Hindlimb muscle (tissue), 1 donor: ENCODE measurements at places on chromosomes 1 and 21.

DNA sequence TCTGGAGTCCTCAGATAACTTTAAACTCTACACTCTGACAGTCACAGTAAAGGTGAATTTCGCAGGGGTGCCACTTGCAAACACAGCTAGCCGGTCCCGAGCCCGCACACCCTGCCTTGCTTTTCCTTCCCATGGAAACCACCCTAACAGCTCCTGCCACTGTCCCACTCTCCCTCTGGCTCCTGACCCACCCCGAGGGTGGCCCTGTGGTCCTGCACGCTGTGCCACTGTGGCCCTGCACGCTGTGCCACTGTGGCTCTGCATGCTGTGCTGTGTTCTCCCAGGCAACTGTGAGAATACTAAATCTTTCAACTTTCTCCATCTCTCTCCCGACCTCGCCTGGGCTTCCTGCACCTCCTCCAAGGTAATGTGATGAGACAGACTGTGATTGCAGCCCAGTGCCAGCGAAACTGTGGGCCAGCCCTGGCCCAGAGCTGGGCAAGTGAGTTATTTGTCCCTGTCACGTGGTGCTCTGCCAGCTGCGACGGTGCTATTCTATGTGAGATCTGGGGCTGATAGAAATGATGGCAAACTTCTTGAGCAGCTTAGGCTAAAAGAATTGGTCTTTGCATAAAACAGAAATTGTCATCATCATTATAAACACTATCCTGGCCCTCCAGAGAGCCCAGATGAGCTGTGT, 63.4 kb upstream of the TARBP1 start:
- no peak for DNase-seq

- no peak for DNase-seq
These were observed 51.1 kb downstream of the DOP1B start for GRCh38 chr21:36207577-36208320.

- no peak for DNase-seq
These were observed 55.7 kb upstream of the EPHA8 start for GRCh38 chr1:22507587-22507986.

DNA sequence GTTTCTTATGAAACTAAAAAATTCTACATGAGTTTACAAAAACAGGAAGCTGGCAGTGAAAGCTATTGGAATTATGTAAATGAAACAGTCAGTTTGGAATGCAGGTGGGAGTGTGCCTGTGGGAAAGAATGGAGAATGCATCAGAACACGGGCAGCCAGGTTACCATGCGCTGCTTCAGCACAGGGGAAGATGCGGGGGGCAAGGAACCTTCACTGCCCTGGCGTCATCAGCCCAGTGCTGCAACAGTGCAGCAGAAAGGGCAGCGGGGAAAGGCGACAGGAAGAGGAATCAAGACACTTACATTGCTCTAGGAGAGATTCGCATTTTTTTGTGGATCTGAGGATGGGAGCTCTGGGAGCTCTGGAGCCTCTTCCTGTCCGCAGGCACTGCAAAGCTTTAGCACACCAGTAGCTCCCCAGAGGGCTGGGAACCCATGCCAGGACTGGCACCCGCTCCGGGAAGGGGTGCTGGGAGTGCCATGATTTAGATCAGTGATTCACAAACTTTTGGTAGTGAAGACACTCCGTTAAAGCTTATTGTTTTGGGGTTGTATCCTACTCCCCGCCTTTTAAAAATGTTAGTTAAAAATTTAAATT, 64.1 kb upstream of the WDR26 start:
- no peak for DNase-seq

DNA sequence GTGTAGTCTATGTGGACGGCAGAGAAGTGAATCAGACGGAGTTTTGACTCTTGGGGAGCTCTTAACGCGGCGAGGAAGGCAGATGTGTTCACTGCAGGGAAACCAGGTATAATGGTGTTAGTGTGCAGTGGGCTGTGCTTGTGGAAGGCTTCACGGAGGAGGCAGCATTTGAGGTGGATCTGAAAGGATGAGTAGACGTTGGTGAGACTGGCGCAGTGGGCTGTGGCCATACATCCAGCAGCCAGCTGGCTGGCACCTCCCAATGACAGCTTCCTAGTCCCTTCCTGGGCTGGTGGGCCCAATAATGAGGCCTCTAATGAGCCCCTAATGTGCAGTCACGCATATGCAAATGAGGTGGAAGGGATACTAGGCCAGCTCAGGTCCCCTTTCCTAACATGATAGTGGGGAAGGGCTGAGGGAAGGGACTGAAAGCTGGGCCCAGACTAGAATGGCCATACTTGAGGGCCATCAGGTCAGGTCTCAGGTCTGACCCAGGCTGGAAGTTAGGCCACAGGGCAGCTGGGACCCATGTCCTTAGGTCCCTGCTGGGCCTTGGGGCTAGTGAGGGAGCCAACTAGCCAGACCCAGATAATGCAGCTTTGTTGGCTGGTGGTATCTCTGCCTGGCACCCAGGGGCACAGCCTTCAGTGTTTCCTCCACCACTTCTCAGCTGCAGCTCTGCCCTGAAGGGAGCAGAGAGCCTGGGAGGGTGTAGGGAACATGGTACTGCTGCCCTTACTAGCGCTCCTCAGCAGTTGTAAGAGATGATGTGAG, 3.8 kb downstream of the MAP7D1 start:
- DNase-seq, result no peak

GRCh38 chr1:152919071-152919470, 10.7 kb downstream of the IVL start:
- no peak for DNase-seq

DNA sequence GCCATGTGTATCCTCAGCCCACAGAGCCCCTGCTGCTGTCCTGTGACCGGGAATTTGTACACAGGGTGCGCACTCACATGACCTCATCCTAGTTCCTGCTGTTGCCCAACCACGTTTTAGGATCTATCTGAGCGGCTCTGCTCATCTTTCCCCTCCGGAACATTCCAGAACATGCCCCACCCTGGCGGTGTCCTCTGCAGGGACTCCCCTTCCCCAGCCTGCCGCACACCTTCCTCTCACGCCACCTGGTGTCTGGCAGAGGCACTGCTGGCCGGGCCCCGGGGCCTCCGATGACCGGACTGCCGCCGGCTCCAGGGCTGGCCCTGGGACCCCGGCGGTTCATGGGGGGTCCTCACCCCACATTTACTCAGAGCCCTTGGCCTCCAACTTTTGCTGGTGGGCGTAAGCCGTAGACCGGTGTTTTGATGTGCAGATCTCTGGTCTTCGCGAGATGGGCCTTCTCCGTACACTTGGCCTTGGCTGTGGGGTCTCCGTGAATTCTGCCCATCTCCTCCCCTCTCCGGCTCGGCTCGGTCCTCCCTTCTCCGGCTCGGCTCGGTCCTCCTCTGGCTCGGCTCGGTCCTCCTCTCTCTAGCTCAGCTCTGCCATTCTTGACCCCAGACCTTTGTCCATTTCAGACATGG, 29.5 kb downstream of the ARHGEF16 start:
- no peak for DNase-seq

DNA sequence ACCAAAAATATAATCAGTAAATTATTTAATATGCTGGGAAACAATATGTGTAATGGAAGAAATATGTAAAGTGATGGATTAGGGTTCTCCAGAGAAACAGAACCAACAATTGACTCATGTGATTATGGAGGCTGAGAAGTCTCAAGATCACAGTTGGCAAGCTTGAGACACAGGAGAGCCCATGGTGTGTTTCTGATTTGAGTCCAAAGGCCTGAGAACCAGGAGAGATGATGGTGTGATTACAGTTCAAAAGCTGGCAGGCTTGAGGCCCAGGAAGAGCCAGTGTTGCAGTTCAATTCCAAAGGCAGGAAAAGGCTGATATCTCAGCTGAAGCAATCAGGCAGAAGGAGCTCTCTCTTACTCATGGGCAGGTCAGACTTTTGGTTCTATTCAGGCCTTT, 138.8 kb upstream of the NBPF11 start:
- no peak for DNase-seq

- no peak for DNase-seq
These were observed 11.1 kb downstream of the PTP4A2 start for GRCh38 chr1:31926853-31927660.

DNA sequence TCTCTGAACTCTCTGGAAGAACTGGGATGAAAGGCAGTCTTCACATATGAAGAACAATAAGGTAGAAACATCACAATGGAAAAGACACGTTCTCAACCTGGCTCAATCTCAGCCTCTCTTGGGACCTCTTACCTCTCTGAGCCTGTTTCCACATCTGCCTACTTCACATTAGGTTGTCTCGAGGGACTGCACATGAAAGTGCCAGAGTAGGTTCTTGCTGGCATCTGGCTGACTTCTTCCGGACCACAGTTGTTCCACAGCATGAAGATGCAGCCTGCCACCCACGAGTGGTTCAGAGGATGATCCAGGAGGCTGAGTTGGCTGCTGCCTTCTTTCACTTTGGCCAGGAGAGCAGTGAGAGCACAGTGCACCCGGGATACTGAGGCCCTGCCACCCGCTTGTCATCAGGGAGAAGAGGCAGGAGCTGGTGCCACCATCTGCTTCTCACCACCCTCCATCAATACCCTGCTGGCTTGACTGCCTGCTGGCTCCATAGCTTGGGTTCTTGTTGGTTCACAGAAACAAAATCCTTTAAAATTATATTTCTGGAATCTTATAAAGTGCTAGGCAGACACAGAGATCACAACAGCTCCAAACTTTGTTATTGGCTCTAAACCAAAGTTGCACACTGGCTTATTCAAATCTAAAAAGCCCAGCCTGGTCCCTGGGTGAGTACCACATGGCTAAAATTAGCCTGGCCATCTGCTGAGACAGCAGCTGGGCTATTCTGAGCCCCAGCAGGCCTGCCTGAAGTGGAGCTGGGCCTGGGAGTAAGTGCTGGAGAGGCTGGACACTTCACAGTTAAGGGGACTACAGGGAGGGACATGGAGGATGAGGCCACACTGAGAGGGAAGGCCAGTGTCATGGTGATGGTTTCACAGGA, 46.9 kb upstream of the LIN9 start:
- peak; percentile 50 for DNase-seq

- no peak for DNase-seq
These were observed 7.8 kb downstream of the DIPK1A start for GRCh38 chr1:92953491-92953890.

- no peak for DNase-seq
These were observed 42.7 kb downstream of the ITSN1 start for GRCh38 chr21:33684923-33685560.

GRCh38 chr1:213687832-213688231, 299.9 kb upstream of the PROX1 start:
- no peak for DNase-seq
